ENCODE measurements at places on chromosomes 3 and 15. TPM values are rescaled to one million over a fixed set of nuclear protein-coding genes. Genes with fewer than 3 reads are reported as not detected.

Gene KNG1
- not detected for polyA plus RNA-seq

Gene PDE8A
- polyA plus RNA-seq = 3.3 TPM

Gene GOLGA6L2
- not detected for polyA plus RNA-seq

Gene CCRL2
- polyA plus RNA-seq = 1.3 TPM

Gene SLC24A5
- polyA plus RNA-seq = not detected

Gene C3orf20
- not detected for polyA plus RNA-seq

Gene TMEM158
- not detected for polyA plus RNA-seq

Gene OR4M2
- not detected for polyA plus RNA-seq

Gene ALG1L2
- 1.1 TPM for polyA plus RNA-seq

Gene ECE2
- polyA plus RNA-seq = not detected

Gene GOLGA8N
- 0.38 TPM for polyA plus RNA-seq

Gene WDR49
- polyA plus RNA-seq = not detected

Gene DISP2
- 0.19 TPM for polyA plus RNA-seq

Gene KLHL40
- not detected for polyA plus RNA-seq

Gene STAC
- not detected for polyA plus RNA-seq

Gene CHRNA3
- not detected for polyA plus RNA-seq

All from IgD-negative memory B cell (primary cell).